ENCODE measurements at places on chromosomes 7 and 10.

DNA sequence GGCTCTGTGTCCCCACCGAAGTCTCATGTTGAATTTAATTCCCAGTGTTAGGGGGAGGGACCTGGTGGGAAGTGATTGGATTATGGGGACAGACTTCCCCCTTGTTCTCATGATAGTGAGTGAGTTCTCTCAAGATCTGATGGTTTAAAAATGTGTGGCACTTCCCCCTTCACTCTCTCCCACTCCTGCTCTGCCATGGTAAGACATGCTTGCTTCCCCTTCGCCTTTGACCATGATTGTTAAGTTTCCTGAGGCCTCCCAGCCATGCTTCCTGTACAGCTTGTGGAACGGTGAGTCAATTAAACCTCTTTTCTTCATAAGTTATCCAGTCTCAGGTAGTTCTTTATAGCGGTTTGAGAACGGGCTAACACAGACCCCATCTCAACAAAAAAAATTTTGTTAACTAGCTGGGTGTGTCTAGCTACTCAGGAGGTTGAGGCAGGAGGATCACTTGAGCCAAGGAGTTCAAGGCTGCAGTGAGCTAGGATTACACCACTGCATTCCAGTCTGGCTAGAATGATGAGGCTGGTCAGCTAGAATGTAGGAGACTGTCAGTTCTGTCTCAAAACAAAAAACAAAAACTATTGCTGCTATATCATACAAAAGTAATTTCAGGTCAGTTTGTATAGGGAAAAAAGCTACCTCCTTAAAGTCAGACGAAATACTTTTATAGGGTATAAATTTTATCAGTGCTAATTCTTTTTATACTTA lies 57.7 kb downstream of the ATAD1 start:
- no peak for DNase-seq

DNA sequence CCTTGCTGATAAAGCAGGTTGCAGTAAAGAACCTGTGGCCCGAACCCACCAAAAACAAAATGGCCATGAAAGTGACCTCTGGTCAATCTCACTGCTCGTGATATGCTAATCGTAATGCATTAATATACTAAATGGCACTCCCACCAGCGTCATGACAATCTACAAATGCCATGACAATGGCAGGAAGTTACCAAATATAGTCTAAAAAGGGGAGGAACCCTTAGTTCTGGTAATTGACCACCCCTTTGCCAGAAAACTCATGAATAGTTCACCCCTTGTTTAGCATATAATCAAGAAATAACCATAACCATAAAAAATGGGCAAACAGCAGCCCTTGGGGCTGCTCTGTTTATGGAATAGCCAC lies 1139.4 kb upstream of the LRRN3 start:
- no peak for DNase-seq

DNA sequence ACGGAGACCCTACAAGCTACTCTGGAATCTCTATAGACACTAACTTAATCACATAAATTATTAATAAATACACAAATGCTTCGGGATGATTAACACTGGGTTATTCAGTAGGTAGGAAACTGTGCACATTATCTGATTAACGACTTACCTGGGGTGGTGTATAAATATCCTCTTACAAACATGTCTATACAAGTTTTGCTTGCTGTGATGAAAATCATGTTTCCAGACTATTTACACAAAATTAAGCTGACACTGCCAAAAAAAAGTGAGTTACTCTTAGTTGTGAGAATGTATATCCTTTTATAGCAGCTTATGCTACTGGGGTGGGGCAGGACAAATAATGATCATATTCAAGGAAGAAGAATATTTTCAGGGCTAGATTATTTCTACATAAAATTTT lies 314.6 kb downstream of the C7orf25 start:
- DNase-seq: no peak

- DNase-seq: no peak
Measured at GRCh38 chr10:119273413-119273812, 66.0 kb downstream of the GRK5 start.

DNA sequence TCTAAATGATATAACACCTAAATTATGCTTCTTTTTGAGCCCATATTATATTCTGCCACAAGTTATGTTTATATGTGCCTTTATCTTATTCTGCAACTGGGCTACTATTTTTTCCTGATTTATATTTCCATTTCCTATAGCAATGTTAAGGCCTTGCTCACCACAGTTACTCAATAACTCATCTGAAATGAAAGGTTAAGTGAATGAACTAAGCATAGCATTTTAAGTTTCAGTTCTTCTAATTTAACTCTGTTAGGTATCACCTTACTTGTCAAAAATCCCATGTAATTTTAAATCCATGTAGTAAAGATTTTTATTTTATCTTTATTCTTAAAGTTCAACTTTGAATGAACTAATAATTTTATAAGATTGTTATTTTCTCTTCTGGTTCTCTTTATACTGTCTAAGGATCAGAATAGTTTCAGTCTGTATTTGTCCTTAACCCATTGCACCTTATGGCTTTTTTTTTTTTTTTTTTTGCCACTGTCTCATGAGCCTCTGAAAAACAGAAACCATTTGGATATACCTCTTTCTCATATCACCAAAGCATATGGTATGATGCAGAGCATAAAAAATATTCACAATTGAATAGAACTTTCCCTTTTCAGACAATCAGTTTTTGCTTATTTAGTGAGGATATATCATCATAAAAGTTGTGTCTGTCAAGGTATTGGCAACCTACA lies 301.8 kb upstream of the ZWINT start:
- DNase-seq: no peak

- no peak for DNase-seq
Measured at GRCh38 chr10:60532696-60533468, 143.2 kb upstream of the ANK3 start.

DNA sequence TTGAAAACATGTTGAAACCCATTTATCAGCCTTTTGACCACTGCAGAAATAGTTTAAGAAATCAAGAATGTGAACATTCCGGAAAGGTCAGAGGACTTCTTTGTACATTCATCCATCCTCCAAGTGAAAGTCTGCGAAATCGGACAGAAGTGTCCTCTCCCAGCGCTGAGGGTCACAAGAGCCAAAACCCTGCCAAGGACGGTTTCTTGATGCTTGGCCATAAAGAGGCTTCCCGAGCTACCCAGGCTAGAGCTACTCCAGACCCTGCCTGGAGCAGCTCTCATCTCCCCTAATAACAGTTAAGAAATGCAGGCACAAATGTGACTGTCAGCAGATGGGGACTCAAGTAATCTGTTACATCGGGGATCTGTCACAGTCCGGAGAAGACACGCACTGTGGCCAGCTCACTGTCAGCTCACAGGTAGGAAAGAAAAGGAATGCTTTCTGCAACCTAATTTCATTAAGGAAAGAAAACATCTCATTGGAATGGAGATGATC lies 4.5 kb upstream of the CYTH3 start:
- no peak for DNase-seq

DNA sequence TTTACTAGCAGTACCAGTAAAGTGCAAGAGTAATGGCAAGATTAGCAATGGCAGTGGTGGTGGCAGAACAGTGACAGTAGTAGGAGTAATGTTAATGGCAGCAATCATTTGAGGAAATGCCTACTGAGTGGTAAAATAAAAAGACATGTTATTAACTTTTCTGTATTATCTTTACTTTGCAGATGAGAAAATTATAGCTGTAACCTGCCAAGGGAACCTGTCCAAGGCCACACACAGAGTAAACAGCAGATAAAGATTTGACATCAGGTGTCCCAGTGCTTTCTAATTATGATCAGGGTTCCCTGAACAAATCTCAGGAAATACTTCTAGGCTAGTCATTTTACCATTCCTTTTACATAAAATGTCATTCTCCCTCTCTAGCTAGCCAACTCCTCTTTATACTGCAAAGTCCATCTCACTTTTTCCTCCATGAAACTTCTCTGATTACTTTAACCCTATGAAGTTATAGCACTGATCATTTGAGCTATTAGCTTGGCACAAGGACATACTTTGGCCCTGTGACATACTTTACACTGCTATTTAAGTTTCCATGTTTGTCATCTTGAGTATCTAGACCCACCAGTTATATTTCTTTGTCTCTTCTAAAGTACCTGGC lies 219.1 kb downstream of the TAX1BP1 start:
- no peak for DNase-seq

- no peak for DNase-seq
Measured at GRCh38 chr10:131554821-131555220, 243.3 kb upstream of the TCERG1L start.

- peak; percentile 50 for DNase-seq
Measured at GRCh38 chr10:1102831-1103230, 46.6 kb downstream of the WDR37 start.

- DNase-seq: no peak
Measured at GRCh38 chr10:69629519-69629896, 539 bp upstream of the FAM241B start.

DNA sequence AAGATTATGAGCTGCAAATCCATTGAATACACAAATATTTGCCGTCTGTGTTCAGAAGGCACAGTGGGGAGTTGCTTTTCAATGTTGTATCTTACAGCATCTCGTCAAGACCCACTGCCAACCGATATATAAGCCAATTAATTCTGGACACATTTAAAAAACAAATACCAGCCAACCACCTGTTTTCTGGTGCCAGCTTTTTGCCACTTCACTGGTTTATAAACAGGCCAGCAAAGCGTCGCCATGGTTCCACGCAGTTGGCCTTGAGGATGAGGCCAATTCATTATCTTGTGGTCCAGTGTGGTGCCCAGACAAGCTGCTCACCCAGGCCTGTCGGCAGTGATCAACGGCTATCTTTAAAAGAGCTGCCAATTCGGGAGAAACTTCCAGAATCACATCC lies 321.0 kb downstream of the TCERG1L start:
- no peak for DNase-seq

DNA sequence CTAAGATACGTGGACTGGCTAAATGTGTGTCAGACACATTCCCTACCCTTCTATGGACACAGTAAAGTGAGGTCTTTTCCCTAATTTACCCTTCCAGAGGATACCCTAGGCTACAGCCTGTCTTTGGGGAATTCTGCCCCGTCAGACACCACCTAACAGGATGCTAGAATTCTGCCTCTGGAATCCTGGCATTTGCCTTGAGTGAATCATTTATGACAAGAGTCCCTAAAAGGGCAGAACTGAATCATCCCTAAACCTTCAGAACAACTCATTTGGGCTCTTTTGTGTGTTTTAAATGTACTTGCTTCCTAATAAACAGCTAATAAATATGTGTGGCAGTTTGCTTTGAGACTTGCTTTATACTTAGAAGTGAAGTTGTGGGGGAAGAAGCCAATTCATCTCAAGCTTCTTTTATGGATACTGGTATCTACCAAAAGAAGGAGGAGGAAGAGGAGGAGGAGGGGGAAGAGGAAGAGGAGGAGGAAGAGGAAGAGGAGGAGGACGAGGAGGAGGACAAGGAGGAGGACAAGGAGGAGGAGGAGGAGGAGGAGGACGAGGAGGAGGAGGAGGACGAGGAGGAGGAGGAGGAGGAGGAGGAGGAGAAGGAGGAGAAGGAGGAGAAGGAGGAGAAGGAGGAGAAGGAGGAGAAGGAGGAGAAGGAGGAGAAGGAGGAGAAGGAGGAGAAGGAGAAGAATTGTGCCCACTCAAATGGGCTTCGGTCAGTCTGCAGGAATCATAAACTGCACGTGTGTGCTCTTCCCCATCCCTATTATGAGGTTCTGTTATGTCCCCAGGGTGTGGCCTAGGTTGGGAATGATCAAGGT lies 27.1 kb downstream of the PARP12 start:
- no peak for DNase-seq

DNA sequence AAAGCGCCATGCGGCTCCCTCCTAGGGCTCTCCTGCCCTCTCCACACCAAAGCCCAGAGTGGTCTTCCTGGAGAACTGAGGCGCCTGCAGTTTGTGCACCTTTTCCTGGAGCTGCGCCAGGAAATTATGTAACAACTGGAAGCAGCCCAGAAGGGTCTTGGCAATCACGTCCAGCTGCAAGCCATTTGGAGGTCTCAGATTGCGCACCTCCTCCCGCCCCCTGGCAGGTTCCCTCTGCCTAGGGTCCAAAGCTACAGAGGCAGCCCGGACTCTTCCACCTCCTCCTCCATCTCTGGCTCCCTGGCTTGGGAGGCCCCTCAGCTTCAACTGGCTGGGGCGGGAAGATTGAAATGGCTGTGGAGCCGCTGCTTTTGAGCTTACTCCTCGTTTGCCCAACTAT lies 34.0 kb upstream of the SFTPD start:
- DNase-seq: no peak

DNA sequence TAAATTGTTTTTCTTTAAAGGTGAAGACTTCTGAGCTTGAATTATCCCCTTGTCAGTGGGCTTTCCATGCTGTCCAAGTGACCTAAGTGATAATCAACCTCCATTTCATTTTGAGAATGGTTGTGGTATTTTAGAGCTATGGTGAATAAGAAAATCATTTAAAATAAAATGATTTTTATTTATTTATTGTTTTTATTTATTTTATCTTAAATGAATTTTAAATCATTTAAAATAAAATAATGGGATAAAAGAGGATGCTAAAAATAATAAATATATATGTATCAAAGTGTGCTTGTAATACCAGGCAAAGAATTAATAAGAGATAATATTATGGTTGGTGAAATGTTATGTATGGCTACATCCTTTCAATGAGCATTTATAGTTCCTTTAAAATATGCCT lies 24.5 kb downstream of the CAV1 start:
- no peak for DNase-seq

DNA sequence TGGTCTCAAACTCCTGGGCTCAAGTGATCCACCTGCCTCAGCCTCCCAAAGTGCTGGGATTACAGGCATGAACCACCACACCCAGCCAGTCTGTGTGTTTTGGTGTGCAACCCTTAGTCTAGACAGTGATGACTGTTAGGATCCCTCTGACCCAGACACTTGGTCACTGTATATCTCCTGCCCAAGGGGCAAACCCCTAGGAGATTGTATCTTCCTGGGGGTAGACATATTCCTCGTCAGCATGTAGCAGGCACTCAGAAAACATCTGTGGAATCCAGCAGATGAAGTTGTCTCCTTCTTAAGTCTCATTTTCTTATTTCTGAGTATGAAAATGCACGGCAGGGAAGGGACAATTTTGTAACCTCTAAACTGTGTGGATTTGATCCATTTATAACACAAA lies 292.5 kb downstream of the GFRA1 start:
- no peak for DNase-seq

GRCh38 chr7:29968683-29969395 lies 20.8 kb downstream of the SCRN1 start:
- no peak for DNase-seq

DNA sequence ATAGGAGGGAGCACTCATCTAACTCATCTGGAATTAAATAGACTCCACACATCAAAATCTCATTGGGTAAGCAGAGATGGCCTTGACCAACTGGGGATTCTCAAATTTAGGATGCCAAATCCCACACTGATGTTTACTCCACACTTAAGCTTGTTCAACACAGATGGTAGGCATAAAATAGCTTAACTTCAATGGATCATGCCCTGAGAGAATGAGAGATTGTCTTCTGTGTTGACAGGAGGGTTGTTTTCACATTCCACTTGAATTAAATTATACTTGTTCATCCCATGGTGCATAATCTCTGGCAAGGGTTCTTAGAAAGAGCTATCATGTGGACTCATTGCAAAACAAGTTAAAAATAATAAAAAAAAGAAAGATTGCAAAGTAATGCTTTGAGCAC lies 391.4 kb downstream of the PLXDC2 start:
- no peak for DNase-seq
